ENCODE measurements at places on chromosomes 1 and 21.

DNA sequence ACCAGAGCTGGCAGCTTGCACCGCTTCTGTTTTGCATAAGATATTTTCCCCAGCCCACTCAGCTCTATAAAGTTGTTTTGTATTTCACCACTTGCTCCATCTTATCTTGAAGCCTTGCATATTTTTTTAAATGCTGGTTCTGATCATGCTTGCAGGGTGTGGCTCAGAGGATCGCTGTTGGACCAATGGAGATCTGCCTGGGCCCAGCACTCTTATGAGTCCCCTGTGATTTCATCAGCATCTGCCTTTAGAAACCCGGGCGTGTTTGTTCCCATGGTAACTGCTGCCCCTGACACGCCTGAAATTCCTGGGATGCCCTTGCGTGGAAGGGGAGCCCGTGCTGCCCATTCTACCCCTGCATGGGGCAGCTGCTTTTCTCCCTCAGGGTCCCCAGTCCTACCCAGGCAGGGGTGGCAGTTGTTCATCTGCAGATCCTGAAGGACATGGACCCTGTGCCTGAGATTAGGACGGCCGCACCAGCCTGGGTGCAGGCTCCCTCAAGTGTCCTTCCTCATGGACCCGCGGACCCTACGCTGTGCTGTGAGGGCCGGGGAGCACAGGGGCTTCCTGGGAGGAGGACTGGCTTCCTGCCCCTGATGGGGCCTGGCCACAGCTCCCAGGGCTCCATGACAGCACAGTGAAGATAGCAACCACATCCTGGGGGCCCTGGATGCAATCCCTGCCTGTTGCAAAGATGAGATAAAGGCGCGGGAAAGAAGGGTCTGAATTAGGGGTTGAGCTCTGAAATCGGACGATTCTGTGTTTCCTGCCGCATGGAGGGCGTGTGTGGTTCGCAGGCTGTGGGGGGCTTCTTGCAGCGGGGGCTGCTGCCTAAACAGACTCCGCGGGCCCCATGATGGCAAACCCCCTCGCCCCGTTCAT is 226.5 kb downstream of the SDCCAG8 start:
- DNase-seq: peak; percentile 92

- peak; percentile 38 for DNase-seq
Observed at GRCh38 chr1:173267453-173267945, 60.4 kb upstream of the TNFSF4 start.

DNA sequence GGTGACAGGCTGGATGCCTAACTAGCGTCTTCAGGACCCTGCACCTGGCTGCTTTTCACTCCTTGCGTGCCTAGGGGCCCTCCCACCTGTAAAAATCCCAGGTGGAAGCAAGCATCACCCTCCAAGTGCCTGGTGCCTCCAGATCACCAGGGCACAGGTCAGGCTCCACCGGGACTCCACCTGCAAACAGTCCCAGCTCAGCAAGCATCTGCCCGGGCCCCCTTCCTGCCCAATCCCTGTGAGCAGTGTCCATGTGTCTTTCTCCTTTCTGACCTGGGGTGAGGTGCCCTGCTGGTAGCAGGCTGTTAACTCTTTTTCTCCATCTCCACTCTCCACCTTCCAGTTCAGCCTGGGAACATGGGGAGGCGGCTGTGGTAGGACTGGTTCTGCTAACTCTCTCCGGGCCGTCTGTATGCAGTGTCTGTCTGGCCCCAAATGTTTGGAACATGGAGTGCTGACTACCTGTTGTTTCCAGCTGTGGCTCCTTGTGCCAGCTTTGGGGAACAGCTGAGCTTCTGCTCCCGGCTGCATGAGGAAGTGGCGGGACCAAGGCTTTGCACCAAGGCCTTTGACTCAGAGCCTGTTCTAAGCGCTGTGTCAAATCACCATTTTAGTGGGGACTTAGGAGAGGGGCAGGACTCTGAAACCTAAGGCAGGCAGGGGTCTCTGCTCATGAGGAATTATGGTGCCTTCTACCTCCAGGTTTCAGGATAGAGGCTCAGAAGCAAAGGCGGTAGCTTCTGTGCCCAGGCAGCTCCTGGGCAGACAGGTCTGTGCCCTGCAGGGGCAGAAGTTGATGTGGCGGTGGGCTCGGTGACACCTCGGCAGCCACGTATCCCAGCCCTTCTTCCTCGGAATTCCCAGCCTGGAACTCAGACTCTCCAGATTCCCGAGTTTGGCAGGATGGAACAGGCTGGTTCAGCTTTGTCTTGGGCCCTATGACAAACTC is 5.5 kb downstream of the GPR137B start:
- no peak for DNase-seq

- no peak for DNase-seq
Observed at GRCh38 chr1:19393046-19393445, 80.9 kb downstream of the SLC66A1 start.

- DNase-seq: no peak
Observed at GRCh38 chr1:58809325-58810010, 25.6 kb upstream of the JUN start.

GRCh38 chr1:193270996-193271395 is 84.6 kb upstream of the B3GALT2 start:
- no peak for DNase-seq

DNA sequence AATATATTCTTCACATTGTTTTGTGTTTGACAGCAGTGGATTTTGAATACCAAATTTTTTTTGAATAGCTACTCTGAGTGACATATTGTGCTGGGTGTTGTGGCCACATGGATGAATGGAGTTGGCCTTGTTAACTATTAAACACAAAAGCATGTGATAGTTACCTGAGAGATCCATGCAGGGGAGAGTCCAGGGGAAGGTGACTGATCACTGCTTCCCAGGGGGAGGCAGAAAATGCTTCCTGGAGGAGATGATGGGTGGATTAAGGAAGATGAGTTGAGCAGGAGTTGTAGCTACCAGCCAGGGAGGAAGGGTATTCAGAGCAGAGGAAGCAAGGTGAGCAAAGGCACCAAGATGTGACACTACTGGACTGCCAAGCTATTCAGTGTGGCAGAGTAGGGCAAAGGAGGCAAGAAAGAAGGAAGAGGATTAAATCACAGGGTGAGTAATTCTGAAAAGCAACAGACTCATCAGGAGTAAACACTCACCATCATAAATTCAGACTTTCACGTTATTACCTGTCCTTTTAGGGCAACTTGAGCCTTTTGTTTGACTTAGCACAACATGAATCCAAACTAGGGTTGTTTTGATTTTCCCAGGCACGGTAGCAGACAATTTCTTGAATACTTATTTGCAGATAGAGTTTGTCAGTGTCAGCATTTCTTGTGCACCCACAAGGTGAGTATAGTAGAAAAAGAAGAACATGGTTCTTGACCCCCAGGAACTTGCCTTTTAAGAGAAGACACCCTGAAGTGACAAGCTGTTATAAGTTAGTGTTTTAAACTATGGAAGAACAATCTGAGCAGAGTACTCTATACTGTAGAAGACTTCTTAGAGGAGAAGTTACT is 4.2 kb downstream of the CD46 start:
- no peak for DNase-seq

GRCh38 chr1:46219551-46220520 is 16.7 kb downstream of the LURAP1 start:
- no peak for DNase-seq

DNA sequence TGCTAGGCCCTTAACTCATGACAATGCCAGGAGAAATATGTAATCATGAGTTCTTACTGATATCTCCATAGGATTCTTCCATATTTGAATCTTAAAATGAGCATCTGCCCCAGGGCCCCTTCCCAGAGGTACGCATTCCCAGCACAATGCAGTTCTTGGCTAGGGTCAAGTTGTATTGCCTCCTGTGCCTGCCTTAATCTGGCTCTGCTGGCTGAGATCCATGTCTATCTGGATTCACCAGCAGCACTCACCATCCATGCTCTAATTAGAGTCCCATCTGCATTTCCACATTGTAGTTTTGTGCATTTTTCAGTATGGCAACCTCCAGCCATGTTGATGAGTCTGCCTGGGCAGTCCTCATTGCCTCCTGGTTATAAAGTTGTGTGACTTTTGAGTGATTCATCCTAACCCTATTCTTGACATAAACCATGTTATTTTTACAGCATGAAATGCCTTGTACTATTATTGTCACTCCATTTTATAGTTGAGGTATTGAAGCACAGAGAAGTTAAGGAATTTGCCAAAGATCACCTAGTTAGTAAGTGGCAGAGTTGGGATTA is 55.9 kb downstream of the CAMSAP2 start:
- DNase-seq: no peak

- DNase-seq: no peak
Observed at GRCh38 chr1:156642265-156643048, 540 bp downstream of the BCAN start.
